Activated T-cell treated with anti-CD3 and anti-CD28 coated beads for 4 hours (primary cell): ENCODE measurements at places on chromosomes 11 and 22.
A peak's percentile ranks its signal among the peaks of the same experiment; 100 is the strongest.

GRCh38 chr11:45168366-45169130 lies 22.1 kb downstream of the PRDM11 start:
- DNase-seq, result no peak

GRCh38 chr11:57649826-57650738 lies at the start of gene YPEL4:
YPEL4 (minus strand) TSS chr11:57649912; CDS start chr11:57647107, 2,805 bp downstream.
- DNase-seq, result peak; percentile 60

DNA sequence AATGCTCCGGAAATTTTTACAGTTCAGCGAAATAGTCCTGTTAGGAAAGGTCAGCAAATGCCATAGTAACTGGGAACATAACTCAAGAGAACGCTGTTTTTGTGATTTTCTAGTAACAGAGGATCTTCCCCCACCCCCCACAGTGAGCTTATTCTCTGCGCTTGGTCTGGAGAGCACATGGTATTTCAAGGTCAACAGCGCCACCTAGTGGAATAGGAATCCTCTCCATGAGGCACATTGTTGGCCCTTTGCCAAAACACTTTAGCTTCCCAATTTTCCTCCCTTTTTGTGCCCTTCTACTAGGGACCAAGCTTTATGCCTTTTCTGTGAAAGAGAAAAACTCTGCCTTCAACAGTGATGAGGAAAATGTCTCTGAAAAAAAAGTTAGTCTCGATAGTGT lies 13.2 kb upstream of the OR4C12 start:
- no peak for DNase-seq

DNA sequence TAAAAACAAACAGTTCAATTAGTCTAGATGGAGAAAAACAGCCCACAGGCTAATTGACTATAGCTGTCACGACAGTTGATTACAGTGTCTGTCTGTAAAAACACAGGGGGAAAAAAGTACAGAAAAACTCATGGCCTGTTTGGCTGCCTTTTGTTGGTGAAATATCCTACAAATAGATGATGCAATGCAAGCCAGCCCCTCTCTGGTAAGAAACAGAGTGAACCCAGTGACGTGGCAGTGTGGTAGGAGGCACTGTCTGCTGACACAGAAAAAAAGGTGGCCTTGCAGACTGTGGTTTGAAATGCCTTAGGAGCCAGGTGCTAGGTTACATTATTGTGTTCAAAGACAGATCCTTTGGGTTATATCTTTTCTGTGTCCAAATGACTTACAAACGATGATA lies 431.4 kb upstream of the CCDC90B start:
- no peak for DNase-seq

DNA sequence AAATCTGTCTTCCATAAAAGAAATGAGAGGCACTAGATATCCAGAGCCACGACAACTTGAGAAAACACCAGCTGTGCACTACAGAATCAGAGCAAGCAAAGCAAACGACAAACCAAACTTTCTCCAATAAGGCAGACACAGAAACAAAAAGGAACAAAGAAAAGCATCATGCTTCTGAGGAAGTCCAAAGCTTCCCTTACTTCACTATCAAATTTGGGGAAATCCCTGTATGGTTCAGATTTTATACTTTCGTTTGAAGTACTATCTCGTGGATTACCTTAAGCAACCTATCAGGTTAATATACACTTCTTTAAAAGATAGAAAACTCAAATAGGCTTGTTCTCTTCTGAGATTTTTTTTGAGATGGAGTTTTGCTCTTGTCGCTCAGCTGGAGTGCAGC lies 27.7 kb downstream of the ALG9 start:
- no peak for DNase-seq

DNA sequence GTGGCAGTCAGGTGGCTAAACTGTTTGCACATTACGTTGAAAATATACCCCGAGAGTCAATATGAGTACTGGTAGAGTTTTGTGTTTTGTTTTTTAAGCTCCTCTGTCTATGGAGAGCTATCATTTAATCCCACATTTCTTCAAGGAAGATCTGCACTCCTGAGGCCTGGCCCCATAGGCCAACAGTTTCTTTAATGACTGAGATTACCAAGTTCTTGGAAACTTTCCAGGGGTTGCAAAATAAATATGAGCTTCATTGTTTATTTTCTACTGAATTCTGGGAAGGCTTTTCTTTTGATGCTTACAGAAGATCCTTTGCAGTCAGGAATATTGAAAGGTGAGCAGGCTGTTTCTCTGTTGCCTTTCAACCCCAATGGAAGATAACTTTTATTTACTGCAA lies 452.0 kb downstream of the JRKL start:
- no peak for DNase-seq

DNA sequence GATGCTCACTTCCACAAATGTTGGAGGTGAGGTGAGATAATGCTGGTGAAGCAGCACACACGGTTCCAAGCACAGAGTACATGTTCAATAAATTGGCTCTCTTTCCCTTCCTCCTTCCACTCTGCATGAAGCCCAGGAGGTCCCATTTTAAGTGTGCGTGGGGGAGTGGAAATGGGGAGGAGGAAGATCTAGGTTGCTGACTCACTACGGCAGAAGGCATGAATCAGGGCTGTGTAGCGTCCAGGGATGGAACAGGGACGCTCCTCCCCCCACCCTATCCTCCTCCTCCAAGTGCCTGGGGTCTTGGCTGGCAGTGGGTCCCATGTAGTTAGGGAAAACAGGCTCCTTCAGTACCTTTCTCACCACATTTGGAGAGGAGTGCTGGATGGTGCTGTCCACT lies 44.2 kb downstream of the TRIM66 start:
- no peak for DNase-seq

GRCh38 chr22:19291218-19291579 lies 320 bp downstream of the CLTCL1 start:
- no peak for DNase-seq
